Muscle of leg (tissue), 16 donors: ENCODE measurements at places on chromosomes 2 and 18.
A peak's percentile ranks its signal among the peaks of the same experiment; 100 is the strongest.

DNA sequence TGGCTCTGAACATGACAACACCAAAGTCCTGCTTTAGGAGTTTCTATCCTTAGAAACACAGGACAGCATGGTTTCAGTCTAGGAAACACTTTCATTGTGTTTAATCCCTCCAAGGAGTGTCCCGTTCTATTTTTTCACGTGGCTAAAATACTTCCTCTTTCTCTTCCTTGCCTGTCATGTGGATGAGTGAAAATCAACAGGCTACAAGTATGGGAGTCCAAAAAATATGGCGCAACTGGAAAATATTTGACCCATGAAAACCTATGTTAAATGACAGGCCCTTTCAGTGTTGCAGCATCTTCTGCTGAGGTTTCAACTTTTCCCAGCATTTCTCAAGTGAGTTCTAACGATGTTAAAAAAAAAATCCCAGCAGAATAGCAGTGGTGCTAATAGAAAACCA, 146.3 kb downstream of the LAMA3 start:
- DNase-seq, result no peak

DNA sequence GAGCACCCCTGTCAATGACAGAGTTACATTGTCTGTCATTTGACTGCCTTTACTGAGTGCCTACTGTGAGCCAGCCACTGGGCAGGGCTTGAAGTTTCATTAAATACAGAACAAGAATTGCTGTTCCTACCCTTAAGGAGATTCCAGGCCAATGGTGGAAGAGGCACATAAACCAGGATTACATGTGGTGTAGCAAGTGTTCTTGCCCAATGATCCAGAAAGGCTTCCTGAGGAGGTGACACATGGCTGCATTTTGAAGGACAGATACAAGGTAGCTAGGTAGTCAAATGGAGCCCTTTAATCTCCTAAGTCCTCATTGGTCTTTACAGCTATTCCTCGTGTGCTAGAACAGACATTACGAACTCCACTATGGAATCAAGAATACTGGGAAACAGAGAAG, 312.7 kb downstream of the ETAA1 start:
- DNase-seq, result no peak

- DNase-seq, result no peak
These were observed 107.3 kb downstream of the KLHL29 start for GRCh38 chr2:23492337-23492675.

- DNase-seq, result peak; percentile 32
These were observed 87.4 kb downstream of the STK39 start for GRCh38 chr2:168159754-168160585.

GRCh38 chr2:229884775-229885699, 36.8 kb downstream of the TRIP12 start:
- DNase-seq, result no peak

- DNase-seq, result no peak
These were observed 345.1 kb downstream of the CYP26B1 start for GRCh38 chr2:71802556-71802955.

DNA sequence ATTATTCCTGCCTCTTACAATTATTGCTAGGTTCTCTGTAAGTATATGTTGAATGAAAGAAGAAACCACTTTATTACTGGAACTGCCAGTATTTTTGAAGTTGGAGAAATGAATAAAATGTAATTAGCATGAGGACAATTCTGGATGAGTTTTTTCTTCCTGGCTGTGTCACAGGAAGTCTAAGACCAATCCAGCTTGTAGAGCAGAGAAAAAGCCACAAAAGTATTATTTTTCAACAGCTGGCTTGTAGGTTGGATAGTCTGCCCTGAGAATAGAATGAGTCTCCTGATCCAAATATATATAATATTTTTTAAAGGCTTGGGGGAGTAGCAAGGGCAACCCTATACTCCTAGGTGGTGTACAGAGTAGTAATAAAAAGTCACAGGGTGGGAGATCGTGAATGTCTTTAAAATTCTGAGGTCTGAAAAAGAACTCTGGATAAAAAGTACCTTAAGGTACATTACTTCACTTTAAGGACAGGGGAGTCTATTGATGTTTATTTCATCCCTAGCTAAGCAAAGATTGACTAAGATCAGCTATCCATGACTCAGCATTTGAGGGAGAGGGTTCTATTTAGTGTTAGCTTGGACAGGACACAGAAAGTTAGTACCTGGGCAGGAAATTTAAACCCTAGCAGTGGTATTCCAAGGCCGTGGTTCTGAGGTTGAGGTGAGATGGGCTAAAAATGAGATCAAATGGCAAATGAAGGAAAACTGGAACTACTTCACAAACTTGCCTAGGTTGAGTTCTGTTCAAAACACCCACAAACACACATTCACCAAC, 31.7 kb downstream of the SLC40A1 start:
- peak; percentile 88 for DNase-seq

DNA sequence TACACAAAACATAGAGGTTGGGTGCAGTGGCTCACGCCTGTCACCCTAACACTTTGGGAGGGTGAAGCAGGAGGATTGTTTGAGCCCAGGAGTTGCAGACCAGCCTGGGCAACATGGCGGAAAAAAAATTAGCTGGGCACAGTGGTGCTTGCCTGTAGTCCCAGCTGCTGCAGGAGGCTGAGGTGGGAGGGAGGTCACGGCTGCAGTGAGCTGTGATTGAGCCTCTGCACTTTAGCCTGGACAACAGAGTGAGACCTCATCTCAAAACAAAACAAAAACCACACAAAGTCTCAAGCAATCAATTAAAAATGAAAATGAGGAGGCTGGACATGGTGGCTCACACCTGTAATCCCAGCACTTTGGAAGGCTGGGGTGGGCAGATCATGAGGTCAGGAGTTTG, 4.9 kb downstream of the NOP58 start:
- DNase-seq, result no peak

DNA sequence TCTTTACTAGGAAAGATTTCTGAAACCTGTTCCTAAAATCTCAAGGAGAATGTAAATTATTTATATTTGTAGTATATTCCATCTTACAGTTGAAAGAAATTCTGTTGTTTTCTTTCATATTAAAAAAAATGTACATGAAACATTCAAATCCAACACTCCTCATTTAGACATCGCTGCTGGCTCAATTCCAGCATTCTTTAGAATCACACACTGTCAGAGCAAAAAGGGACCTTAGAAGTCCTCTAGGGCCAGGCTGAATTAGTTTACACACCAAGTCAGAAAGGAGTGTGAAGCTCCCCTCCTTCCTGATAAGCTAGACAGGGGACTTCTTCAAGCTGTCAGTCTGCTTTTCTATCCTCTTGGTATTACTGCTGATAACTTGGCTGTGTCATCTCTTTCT, 158.6 kb upstream of the LTBP1 start:
- DNase-seq, result no peak

- peak; percentile 2 for DNase-seq
These were observed 522.7 kb downstream of the THSD7B start for GRCh38 chr2:137287913-137288639.

GRCh38 chr18:50955253-50955652, 12.6 kb upstream of the ELAC1 start:
- DNase-seq, result no peak

- peak; percentile 81 for DNase-seq
These were observed 46.6 kb downstream of the PRKRA start for GRCh38 chr2:178404368-178404767.
